Neural crest cell (in vitro differentiated cells): ENCODE measurements at places on chromosomes 6 and 20.

GRCh38 chr6:40492187-40492586, 95.0 kb downstream of the LRFN2 start:
- DNase-seq, result no peak

DNA sequence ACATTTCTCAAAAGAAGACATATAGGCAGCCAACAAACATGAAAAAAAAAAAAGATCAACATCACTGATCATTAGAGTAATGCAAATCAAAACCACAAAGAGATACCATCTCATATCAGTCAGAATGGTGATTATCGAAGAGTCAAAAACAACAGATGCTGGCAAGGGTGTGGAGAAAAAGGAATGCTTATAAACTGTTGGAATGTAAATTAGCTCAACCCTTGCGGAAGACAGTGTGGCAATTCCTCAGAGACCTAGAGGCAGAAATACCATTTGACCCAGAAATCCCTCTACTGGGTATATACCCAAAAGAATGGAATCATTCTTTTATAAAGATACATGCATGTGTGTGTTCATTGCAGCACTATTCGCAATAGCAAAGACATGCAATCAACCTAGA, 303.8 kb upstream of the THEMIS start:
- no peak for DNase-seq

DNA sequence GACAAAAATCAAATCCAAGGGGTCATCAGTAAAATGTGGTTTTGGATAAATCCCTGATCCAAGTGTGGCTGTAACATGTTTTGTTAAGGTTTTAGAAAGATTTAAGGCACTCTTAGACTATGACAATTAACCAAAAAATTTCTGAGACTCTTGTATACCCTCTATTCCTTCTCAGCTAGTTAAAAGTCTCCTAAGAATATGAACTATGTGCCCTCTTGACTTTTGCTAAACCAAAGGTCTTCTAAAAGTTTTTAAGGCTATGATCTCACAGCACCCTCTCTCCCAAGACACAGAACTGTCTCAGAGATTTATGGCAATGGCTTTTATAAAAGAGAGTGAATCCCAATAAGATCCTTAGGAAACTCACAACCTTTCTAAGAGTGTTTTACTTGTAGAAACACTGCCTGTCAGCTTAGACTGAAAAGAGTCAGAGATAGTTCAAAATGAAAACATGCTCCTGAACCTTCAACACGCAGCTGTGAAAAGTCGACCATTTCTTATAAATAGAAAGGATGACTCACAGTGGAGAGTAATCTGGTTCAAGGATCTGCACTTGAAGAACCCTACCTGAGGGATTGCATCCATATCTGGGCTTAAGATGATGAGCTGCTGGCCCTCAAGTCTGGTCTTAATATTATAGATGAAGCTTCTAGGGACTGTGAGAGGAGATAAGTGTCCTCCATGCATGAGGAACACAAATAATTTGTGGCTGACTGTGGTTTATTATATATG, 388.4 kb upstream of the GJE1 start:
- DNase-seq, result no peak

- DNase-seq, result no peak
Observed at GRCh38 chr6:12627053-12627452, 89.5 kb upstream of the PHACTR1 start.

DNA sequence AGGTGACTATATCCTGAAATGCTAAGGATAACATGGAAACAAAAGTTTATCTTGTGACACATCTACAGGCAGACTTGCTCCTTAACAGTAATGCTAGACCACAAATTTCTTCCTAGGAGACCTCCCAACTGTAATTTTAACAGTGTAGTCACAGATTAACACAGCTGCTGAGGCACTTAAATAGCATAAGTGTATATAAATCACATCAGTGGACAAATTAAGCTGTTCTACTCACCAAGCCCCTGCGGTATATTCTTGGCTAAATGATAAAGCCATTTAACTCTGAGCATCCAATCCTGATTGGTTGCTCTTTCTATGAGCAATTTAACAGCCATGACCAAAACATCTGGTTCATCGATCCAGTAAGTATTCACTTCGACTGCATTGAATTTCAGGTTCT, 73.3 kb upstream of the LYRM2 start:
- DNase-seq, result no peak
